ENCODE measurements at places on chromosomes 2 and 18. TPM values are rescaled to one million over a fixed set of nuclear protein-coding genes. Genes with fewer than 3 reads are reported as not detected.
A peak's percentile ranks its signal among the peaks of the same experiment; 100 is the strongest.

GRCh38 chr2:29576231-29576630, 345.2 kb downstream of the ALK start:
- no peak for DNase-seq

DNA sequence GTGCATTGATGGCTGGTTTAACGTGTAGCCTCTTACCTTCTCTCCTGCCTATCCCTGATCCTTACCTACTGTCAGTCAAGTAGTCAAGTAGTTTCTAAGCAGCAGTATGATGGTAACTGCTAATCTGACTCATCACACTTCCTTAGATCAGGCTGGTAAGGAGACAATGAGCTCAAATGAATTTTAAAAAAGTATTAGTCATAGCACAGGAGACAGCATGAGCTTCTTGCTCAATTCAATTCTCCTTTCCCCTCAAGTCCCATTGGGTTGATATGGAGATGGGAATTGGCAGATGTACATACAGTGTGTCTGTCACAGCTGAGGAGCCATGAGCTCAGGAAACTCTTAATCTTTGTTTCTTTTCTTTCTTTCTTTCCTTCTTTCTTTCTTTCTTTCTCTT, 799.7 kb downstream of the LRP1B start:
- DNase-seq: no peak

Gene IL37
- not detected for total RNA-seq

Gene DNAJC5G
- 2.1 TPM for total RNA-seq

GRCh38 chr18:74562131-74562730, 27.9 kb downstream of the CNDP1 start:
- no peak for DNase-seq

GRCh38 chr2:204343685-204344084, 201.6 kb upstream of the PARD3B start:
- peak; percentile 43 for DNase-seq

Gene ZSCAN30
- 38.7 TPM for total RNA-seq

GRCh38 chr2:135590619-135591260, 59.5 kb downstream of the R3HDM1 start:
- no peak for DNase-seq
